ENCODE measurements at places on chromosomes 7 and 10. TPM values are rescaled to one million over a fixed set of nuclear protein-coding genes. Genes with fewer than 3 reads are reported as not detected.

- DNase-seq, result peak; percentile 32
Measured at GRCh38 chr7:41886262-41886900, 183.5 kb upstream of the INHBA start.

OR6B1 gene
- total RNA-seq, result not detected

GRCh38 chr7:85104432-85105205 lies 82.2 kb downstream of the SEMA3D start:
- no peak for DNase-seq

- DNase-seq, result no peak
Measured at GRCh38 chr10:86653379-86653778, 968 bp upstream of the OPN4 start.
